NCI-H1417 treated with DMSO at 0.1 percent for 48 hours (cell line): ENCODE measurements at places on chromosomes 2 and 18.

DNA sequence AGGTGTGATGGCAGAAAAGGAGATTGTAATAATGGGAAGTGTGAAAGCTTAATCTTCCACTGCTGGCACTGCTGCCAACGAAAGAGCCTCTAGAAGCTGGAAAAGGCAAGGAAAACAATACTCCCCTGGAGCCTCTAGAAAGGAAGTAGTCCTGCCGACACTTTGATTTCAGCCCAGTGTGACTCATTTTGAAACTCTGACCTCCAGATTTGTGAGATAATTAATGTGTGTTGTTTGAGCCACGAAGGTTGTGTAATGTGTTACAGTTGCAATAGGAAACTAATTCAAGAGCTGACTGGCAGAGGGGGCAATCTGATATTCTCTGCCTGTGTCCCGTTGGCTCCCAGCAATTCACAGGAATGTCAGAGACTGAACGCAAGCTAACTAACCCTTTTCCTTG lies 219.2 kb upstream of the UBE2E3 start:
- no peak for DNase-seq

DNA sequence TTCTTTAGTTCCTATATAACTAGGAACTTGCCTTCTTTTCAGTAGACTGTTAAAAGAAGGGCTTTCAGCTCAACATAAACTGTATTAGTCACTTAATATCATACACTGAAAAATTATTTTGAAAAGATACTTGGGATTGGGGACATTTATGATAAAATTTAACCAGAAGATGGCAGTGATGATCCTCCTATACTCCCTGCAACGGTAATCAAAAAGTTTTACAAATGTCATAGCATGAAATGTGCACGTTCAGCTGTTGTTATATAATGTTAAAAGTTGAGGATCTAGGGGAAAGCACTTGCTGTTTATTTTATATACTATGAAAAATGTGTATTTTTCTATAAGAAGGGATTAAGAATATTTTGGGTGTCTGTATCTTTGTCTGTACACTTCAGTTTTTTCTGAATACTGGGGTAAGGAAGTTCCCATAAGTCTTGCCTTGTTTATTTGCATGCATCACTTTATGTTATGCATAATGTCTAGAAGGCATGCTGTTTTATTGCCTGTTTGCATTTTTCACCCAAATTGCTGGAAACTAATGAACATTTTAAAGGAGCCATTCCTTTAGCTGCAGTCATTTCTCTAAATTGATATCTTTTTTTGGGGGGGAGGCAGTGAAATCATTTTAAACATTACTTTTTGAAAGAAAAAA lies 19.0 kb downstream of the DYNC1I2 start:
- DNase-seq = no peak

GRCh38 chr18:49788327-49788898 lies 24.9 kb downstream of the ACAA2 start:
- DNase-seq = no peak

GRCh38 chr2:21422050-21422449 lies 298.3 kb downstream of the TDRD15 start:
- no peak for DNase-seq

GRCh38 chr2:119196301-119197125 lies 27.1 kb upstream of the STEAP3 start:
- DNase-seq = no peak
